ENCODE measurements at places on chromosomes 1 and 21. TPM values are rescaled to one million over a fixed set of nuclear protein-coding genes. Genes with fewer than 3 reads are reported as not detected.

The RNU1-3 gene
- total RNA-seq, result under 0.01 TPM

The ANKRD65 gene
- total RNA-seq, result 0.35 TPM

The CFHR2 gene
- not detected for total RNA-seq

The CHAF1B gene
- 1.5 TPM for total RNA-seq

The SPRR2F gene
- not detected for total RNA-seq

The PADI4 gene
- not detected for total RNA-seq

The TOMM40L gene
- total RNA-seq, result 2.5 TPM

The OR2M3 gene
- total RNA-seq, result not detected

The DNAH14 gene
- 5.8 TPM for total RNA-seq

Data from pericardium fibroblast (primary cell).